NCI-H2081 treated with DMSO at 0.1 percent for 48 hours (cell line): ENCODE measurements at places on chromosomes 1 and 21.

- DNase-seq = no peak
Measured at GRCh38 chr21:27291006-27291405, 324.1 kb upstream of the ADAMTS5 start.

GRCh38 chr1:228837817-228838716, 102.8 kb downstream of the RHOU start:
- no peak for DNase-seq

DNA sequence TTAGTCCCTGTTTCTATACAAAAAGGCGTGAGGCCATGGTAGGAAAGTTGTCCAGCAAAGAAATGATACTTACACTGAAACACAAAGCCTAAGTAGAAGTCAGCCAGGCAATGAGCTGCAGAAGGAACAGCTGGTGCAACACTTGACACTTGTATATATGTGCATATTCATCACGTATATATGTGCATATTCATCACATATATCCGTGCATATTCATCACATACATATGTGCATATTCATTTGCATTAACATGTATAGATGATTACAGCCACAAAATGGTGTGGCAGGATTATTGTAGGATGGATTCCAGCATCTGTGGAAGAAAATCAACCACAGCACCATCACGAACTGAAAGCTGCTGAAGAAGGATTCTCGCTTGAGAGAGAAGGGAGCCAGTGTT, 189.0 kb upstream of the RGS18 start:
- no peak for DNase-seq

DNA sequence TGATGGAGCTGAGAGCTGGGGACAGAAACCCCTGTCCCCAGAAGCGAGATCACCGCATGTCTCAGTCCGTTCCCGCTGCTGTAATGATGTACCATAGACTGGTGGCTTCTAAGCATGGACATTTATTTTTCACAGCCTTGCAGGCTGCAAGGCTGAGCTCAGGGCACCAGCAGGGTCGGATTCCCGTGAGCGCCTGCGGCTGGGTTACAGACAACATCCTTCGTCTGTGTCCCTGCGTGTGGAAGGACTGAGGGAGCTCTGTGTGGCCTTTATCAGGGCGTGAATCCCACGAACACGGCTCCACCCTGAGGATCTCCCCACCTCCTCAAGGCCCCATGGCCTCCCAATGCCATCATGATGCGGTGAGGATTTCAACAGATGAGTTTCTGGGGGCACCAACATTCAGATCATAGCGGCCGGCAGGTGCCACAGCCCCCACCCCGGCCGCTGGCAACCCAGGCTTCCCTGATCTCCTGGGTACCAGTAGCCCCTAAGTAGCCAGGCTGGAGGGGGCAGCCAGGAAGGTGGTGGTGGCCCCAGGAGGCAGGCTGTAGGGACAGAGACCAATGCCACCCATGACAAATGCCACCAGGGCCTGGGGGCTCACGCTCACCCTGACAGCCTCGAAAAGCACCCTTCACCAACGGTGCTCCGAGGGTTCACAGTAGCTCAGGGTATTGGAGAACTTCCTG, 104.4 kb downstream of the CRYAA start:
- DNase-seq = no peak

GRCh38 chr1:64019818-64020217, 183.6 kb upstream of the UBE2U start:
- DNase-seq = no peak

DNA sequence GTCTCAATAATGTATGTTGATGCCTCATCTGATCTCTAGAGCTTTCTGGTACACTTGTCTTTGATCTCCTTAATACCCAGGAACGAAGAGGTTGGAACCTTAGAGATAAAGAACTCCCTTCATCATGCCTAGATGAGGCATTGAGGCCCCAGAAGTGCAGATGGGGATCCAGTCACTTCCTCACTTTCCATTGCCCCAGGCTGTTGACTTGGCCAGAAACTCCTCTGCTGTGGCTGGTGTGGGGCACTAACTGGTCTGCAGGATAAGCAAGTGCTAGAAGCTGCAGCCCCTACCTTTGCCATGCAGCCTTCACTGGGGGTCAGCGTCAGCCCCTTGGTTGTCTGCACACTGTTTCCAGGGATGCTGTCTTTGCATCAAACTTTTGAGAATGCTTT, 49.9 kb downstream of the STUM start:
- no peak for DNase-seq

- DNase-seq = no peak
Measured at GRCh38 chr1:154886281-154887015, 16.4 kb upstream of the KCNN3 start.

- no peak for DNase-seq
Measured at GRCh38 chr21:38377165-38378088, 120.6 kb downstream of the KCNJ15 start.

- no peak for DNase-seq
Measured at GRCh38 chr1:1349256-1350012, at the start of gene DVL1. TSS of gene DVL1 (minus strand) at chr1:1349418. CDS start at chr1:1349065, 353 bp downstream.

DNA sequence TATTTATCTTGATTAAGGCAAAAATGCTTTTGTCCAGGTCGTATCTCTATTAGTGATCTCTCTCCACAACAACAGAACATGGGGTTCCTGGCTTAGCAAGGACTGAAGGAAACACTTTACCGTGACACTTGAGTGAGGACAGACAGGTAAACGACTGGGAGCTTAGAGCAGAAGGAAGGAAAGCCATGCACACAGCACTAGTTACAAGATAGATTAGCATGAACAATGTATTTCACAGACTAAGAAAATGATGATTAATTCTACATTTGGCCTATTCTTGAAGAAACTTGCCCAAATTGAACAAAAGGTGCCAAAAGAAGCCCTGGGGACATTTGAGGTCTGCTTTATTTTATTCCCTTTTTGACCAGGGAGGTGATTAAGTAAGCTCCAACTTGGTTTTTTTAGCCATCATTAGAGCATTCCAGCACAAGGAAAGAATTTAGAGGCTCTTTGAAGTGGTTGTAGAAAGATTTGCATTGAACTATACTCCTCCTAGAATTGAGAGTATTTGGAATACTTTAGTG, 248.5 kb downstream of the USP25 start:
- no peak for DNase-seq

DNA sequence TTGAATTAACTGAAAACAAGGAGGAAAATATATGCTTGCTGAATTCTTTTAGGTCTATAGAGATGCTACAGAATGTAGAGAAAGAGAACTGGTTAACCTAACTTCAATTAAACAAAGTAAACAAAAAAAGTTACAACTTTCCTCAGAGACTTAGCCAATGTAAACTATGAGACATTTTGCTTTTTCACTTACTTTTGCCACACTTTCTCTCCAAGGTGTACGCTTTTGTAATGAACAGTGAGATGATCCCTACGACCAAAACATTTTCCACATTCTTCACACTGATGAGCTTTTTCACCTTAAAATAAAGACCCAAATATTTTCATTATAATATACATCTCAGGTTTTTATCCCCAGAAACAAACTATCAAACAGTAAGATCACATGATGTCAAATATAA, 28.3 kb upstream of the ASPM start:
- no peak for DNase-seq

DNA sequence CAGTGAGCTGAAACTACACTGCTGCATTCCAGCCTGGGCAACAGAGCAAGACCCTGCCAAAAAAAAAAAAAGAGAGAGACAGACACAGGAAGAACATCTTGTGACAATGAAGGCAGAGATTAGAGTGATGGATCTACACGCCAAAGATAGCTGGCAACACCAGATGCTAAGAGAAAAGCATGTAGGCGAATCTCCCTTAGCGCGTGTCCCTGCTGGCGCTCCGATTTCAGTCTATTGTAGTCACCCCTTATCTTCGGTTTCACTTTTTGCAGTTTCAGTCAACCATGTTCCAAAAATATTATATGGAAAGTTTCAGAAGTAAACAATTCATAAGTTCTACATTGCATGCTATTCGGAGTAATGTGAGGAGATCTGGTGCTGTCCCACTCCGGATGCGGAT, 11.6 kb upstream of the BRDT start:
- DNase-seq = no peak

- DNase-seq = no peak
Measured at GRCh38 chr1:210360852-210361477, 32.3 kb downstream of the HHAT start.

- DNase-seq = no peak
Measured at GRCh38 chr1:200034761-200035396, 7.4 kb downstream of the NR5A2 start.

DNA sequence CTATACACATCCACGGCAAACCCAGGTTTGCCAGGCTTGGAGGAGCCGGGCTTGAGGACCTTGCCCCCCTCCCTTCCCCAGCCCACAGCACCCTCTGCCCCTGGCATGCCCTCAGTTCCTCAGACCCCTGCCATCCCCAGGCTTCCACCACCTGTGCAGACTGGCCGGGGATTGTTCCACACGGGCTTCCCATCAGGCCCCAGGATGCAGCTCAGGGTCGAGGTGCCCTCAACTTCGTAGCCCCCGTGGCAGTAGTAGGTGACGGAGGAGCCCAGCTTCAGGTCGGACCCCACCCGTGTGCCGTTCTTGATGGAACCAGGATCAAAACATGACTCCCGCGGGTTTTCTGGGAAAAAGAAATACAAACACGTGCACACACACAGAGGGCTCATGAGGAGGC, 163.8 kb downstream of the ZSCAN20 start:
- no peak for DNase-seq

DNA sequence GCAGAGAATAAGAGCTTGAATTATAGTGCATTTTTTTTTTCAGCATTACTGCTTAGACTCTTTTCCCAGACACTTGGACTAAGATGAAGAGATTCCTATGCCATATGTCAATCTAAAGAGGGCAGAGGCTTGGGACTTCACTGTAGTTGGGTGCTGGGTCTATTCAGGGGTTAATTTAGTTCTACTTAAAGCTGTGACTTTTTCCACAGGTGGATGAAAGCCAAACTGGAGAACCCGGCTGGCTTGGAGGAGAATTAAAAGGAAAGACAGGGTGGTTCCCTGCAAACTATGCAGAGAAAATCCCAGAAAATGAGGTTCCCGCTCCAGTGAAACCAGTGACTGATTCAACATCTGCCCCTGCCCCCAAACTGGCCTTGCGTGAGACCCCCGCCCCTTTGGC, 104.8 kb downstream of the ATP5PO start:
- no peak for DNase-seq

DNA sequence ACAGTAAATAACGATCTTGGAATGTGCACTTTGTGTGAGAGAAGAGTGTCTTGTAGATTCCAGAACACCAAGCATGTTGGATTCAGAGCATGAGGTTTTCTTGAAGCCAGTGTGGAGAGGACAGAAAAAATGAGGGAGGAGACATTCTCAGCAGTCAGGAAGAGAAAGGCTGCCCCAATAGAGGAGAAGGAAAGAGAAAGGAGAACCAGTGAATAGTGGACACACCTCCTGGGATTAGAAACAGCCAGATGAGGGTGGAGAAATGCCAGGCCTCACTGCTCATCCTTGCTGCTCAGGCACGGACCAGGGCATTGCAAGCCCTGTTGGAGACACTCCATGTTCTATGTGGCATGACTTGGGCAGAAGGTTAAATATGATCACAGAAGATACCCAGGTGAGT, 69.0 kb upstream of the KAZN start:
- DNase-seq = no peak

DNA sequence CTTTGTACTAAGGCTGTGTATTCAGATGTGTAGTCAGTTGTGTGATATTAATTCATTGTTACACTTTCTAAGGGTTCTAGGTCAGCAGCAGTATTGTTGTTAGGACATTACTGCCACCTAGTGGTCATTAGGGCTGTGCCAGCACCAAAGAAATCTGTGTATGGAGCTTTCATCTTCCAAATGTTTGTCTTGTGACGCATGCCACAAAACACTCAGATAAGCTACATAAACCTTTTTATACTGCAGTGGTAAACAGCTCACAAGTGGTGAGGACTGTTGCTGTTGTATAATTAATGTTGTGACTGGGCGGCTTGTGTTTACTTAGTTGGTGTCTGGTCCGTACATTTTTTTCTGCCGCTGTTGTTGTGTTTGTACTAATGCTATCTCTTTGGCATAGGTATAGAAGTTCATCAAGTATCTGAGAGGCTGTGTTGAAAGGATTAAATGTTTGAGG, 51.7 kb downstream of the S1PR1 start:
- DNase-seq = peak; percentile 29

DNA sequence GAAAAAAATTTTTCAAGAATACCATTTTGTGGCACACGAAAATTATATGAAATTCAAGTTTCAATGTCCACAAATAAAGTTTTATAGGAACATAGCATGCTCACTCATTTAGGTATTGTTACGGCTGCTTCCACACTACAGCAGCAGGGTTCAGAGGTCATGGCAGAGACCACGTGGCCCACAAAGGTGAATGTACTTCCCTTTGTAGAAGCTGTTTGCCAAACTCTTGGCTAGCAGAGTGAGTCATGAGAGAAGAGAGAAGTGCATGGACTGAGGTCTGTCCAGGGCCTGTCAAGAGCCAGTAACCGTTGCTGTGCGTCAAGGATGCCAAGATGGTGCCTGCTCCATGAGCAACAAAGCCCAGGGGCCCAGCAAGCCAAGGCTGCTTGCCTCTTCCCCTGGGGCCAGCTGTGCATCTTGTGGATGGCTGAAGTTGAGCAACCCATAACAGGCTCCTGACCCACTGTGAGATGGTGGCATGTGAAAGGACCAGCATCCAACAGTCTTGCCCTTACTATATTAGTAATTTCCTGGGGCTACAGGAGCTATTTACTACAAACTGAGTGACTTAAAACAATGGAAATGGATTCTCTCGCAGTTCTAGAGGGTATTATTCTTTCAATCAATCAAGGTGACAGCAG, 64.8 kb upstream of the ATP5PO start:
- no peak for DNase-seq

GRCh38 chr1:169527001-169527400, 41.3 kb upstream of the SLC19A2 start:
- DNase-seq = no peak

- no peak for DNase-seq
Measured at GRCh38 chr1:4549930-4550329, 104.5 kb upstream of the AJAP1 start.

- no peak for DNase-seq
Measured at GRCh38 chr1:232355162-232356006, 274.5 kb downstream of the SIPA1L2 start.

DNA sequence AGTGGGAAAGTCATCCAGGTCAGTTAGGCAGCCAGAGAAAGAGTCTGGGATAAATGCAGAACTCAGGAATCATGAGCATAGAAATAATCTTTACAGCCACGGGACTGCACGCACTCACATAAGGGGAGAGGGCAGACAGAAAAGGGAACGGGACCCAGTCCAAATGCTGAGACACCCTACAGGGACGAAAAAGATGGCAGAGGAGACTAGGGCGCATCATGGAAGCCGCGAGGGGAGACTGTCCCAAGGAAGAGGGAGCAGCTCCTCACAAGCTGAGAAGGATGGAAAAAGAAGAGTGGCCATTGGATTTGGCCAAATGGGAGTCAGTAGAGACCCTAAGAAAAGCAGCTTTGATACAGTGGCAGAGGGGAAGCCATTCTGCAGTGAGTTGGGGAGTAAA, 102.9 kb upstream of the TLR5 start:
- no peak for DNase-seq
